ENCODE measurements at places on chromosomes 5 and 9.

DNA sequence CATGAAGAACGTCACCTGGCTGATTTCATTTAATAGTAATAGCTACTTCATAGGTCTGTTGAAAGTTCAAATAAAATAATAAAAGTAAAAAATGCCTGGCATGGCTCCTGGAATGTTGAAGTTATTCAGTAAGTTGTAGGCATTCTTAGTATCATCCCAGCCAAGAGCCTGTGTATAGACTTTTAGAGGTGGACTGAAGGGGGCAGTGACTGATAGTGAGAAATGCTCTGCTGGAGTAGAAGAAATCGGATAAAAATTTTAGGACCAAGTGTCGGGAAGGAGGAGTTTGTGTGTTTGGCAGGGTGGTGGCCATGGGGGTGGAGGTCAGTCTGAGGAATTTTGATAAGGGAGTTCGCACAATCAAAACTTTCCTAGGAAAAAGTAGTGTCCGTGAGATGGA is 3.6 kb downstream of the ZFP2 start:
- no peak for DNase-seq

GRCh38 chr5:45484781-45485180 is 211.4 kb downstream of the HCN1 start:
- DNase-seq = no peak

- no peak for DNase-seq
Observed at GRCh38 chr5:13501176-13501575, 443.3 kb downstream of the DNAH5 start.

DNA sequence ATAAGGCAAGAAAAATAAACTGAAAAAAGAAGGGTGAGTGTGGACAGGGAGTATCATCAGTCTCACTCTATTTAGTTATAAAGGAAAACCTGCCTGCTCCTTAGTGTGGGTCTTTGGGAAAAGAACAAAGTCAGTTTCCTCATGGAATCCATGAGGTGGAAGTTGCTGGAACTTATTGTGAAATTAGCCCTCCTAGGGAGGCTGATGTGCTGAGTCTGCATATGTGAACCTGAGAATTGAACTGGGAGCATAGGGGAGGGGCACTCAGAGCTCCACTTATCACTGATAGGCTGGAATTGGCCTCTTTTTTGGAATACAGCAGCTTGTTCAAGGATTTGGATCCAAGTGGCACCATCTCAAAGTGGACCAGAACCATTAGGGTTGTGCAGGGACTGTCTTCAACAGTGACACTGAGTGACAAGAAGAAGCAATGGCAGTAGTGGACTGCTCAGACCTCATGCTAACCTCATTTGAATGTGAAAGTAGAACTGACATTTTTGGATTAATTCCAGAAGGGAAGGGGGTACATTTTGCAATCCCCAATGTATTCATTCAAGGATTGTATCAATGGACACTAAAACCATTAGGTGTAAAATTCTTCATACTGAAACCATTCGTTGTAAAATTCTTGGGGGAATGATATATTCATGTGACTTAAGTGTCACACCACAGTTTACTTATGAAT is 103.6 kb upstream of the KLF9 start:
- DNase-seq = no peak

GRCh38 chr5:79464695-79465332 is 49.1 kb downstream of the HOMER1 start:
- DNase-seq = peak; percentile 33

- DNase-seq = no peak
Observed at GRCh38 chr5:149799119-149799623, 69.1 kb downstream of the PPARGC1B start.

DNA sequence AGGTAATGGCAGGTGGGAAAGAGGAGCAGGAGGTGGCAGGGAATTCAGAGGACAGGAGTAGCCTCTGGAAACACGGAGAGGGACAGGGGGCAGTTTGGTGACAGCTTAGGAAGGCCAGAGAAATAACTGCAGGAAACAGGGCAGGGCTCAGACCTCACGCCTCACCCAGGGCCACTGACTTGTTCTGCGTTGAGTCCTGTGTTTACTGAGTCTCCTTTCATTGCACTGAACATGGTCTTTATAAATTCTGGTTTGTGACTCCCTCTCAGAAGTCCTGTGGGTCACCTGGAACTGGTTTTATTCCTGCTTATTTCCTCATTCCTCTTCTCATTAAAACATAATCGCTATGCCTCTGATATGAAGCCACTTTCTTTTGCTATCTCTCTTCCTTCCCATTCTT is 55.2 kb upstream of the ZNF622 start:
- DNase-seq = no peak

GRCh38 chr9:72464857-72465592 is 56.4 kb upstream of the TMC1 start:
- no peak for DNase-seq

DNA sequence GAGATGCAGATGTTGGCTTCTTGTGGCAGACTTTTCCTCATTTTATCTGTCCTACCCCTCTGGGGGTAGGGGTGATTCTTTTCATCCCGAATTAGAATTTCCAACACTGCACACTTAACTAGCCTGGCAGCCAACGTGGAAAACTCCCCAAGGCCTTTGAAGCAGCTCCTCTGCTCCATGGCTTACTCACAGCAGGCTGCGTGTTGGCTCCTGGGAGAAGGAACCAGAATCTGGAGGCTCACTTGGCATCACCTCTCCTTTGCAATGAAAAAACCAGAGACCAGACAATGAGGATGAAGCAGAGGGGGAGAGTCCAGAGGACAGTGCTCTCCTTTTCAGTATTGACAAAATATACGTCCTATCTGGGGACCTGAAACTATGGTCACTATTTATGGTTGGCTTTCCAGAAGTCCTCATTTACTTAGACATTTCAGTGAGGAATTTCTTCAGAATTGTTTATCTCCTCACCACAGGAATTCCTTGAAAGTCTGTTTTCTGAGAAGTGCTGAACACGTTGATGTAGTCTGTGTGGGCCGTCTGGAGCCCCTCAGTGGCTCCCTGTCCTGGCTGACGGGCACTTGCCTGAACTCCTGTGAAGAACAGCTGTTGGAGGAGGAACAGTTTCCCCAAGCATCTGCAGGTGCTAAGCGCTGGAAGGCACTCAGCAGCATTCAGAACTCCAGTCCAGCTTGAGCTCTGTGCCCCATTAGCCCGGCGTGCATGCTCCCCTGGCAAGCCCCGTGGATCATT is 231.3 kb downstream of the RFK start:
- no peak for DNase-seq

- peak; percentile 28 for DNase-seq
Observed at GRCh38 chr9:38682713-38683112, 37.2 kb downstream of the FAM240B start.

GRCh38 chr9:8730618-8731017 is 931.0 kb upstream of the DMAC1 start:
- DNase-seq = no peak

DNA sequence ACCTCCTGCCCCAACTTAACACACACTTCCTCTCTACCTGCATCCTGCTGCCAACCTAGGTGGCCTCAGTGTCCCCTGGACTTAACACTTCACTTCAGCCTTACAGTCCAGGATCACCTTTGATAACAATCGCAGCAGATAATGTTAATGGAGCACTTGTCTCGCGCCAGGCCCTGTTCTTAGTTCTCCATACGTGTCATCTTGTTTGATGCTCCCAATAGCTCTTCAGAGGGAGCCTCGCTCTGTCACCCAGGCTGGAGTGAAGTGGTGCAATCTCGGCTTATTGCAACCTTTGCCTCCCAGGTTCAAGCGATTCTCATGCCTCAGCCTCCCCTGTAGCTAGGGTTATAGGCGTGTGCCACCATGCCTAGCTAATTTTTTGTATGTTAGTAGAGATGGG is 62.7 kb upstream of the SHB start:
- DNase-seq = no peak

All from NCI-H774 (cell line).